Endothelial cell (in vitro differentiated cells): ENCODE measurements at places on chromosomes 5 and 9.

- H3K4me3 ChIP-seq, result no peak overlapping the region
- no peaks in the 10 kb centered on the region for H3K4me1 ChIP-seq
- H3K27me3 ChIP-seq, result peaks cover 2% of the 10 kb centered on the region
- peak overlapping the region; percentile 3 for H3K27ac ChIP-seq
These were observed 28.4 kb downstream of the SLC12A2 start for GRCh38 chr5:128111818-128112448.

GRCh38 chr9:121199921-121200320 lies 1.7 kb downstream of the RAB14 start:
- H3K27me3 ChIP-seq, result peaks cover 8% of the 10 kb centered on the region
- H3K27ac ChIP-seq, result no peak overlapping the region
- H3K36me3 ChIP-seq, result peaks cover 10% of the 10 kb centered on the region
- no peak for DNase-seq
- peaks cover 39% of the 10 kb centered on the region for H3K4me1 ChIP-seq

DNA sequence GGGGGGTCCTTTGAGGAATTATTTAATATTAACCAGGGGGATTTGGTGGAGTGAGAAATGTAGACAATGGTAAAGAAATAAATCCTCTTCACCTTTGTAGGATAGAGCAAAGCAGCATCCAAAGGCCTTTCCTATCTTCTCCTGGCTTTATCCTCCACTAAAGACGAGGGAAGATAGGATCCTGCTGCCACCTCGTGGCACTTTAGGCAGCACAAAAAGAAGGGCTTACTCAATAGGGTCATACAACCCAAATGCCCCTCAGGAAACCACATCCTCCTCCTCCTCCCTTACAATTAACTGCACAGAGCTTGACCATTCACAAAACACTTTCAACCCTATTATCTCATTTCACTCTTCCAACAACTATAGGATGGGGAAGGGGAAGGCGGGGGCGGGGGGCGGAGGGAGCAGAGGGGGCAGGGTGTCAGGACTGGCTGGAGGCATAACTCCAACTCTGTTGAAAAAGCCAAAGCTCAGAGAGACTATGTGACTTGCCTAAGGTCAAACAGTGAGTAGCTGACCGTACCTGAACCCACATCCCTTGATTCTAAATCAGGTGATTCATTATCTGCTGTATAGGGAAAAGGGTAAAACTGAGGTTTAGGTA lies 45.4 kb upstream of the MYOT start:
- peaks cover 7% of the 10 kb centered on the region for H3K4me1 ChIP-seq
- no peak overlapping the region for H3K27ac ChIP-seq
- H3K36me3 ChIP-seq, result no peaks in the 10 kb centered on the region

- H3K27me3 ChIP-seq, result no peaks in the 10 kb centered on the region
- H3K4me3 ChIP-seq, result no peak overlapping the region
- H3K4me1 ChIP-seq, result peaks cover 10% of the 10 kb centered on the region
- DNase-seq, result no peak
These were observed 1729.2 kb upstream of the WWC1 start for GRCh38 chr5:166562246-166562645.

DNA sequence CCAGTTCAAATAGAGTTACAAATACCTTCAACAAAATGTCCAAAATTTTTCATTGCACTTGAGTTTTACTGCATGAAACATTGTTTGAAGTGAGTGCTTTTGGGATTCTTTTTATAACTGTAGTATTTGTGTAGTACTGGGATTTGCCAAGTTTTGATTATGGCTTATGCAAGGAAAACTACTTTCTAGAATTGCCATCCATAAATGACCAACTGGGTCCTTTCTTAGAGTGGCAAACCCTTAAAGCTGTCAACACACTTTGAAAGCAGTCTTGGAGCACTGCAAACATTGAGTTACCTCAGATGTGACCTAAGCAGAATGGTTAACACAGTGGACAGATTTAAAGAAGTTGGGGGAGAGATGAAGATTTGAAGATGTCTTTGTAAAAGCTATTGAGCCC lies 379.6 kb upstream of the ZNF608 start:
- peaks cover 1% of the 10 kb centered on the region for H3K27me3 ChIP-seq
- H3K36me3 ChIP-seq, result no peaks in the 10 kb centered on the region
- no peak overlapping the region for H3K27ac ChIP-seq
- no peak overlapping the region for H3K4me3 ChIP-seq
- no peak for DNase-seq

- no peak overlapping the region for H3K27ac ChIP-seq
- peak overlapping the region; percentile 31 for H3K4me3 ChIP-seq
- no peak for DNase-seq
- H3K36me3 ChIP-seq, result peaks cover 50% of the 10 kb centered on the region
These were observed 5.2 kb downstream of the HNRNPAB start for GRCh38 chr5:178209334-178210072.

DNA sequence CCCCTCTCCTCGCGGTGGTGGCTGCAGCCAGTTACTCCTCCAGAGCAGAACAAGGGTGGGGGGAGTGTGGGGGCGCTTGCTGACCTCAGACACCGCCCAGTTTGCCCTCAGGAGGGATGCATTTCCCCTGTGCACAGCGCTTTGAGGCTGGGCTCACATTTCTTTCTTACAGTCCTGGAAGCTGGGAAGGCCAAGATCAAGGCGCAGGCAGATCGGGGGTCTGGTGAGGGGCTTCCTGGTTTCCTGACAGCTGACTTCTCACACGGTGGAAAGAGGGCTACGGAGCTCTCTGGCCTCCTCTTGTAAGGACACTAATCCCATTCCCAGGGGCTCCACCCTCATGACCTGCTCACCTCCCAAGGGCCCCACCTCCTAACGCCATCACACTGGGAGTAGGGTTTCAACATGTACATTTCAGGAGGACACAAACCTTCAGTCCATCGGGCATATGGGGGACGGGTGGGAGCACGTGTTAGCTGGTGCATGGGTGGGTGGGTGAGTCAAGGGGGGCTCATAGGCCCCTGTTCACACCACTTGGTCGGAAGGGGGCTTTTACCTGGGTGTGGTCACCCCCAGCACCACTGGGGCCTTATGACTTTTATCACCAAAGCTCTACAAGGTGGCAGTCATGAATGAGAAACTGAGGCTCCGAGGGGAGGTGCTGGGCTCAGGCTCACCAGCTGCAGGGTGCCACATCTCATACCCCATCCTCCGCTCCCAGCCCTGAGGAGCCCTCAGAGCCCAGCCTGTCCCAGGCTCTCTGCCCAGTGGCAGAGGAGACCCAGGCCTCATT lies 7.7 kb upstream of the SCGB3A1 start:
- H3K27ac ChIP-seq, result no peak overlapping the region
- H3K36me3 ChIP-seq, result peaks cover 7% of the 10 kb centered on the region
- DNase-seq, result no peak
- peaks cover 13% of the 10 kb centered on the region for H3K27me3 ChIP-seq

DNA sequence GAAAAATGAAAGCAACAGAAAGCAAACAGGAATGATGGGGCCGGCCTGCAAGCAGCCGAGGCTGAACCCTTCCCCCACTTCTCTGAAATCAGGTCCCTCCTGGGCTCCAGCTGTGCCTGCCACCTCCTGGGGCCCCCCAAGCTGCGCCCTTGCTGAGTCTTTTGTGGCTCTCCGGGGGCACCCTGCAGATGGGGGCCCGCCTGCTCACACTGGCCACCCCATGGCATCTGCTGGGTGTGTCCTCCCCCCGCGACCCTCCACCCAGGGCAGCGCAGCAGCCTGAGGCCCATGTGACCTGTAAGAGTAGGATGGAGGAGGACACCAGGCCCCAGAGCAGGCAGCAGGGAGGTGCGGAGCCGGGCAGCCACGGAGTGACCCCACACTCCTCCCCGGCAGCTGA lies 5.7 kb downstream of the GPSM1 start:
- no peak for DNase-seq
- no peak overlapping the region for H3K27ac ChIP-seq
- H3K27me3 ChIP-seq, result peaks cover 4% of the 10 kb centered on the region
- no peak overlapping the region for H3K4me3 ChIP-seq

- H3K36me3 ChIP-seq, result no peaks in the 10 kb centered on the region
- DNase-seq, result peak; percentile 19
- H3K4me3 ChIP-seq, result no peak overlapping the region
- H3K4me1 ChIP-seq, result peaks cover 6% of the 10 kb centered on the region
- peaks cover 2% of the 10 kb centered on the region for H3K27me3 ChIP-seq
These were observed 17.9 kb upstream of the NRARP start for GRCh38 chr9:137319739-137320551.

GRCh38 chr5:11045411-11045810 lies 284.4 kb upstream of the DAP start:
- peaks cover 4% of the 10 kb centered on the region for H3K4me1 ChIP-seq
- H3K27ac ChIP-seq, result no peak overlapping the region
- no peaks in the 10 kb centered on the region for H3K27me3 ChIP-seq
- no peak for DNase-seq
- no peak overlapping the region for H3K4me3 ChIP-seq

GRCh38 chr9:79490657-79491248 lies 81.0 kb upstream of the TLE4 start:
- DNase-seq, result no peak
- no peak overlapping the region for H3K4me3 ChIP-seq
- H3K4me1 ChIP-seq, result peaks cover 10% of the 10 kb centered on the region
- no peaks in the 10 kb centered on the region for H3K27me3 ChIP-seq

- H3K27ac ChIP-seq, result no peak overlapping the region
- peaks cover 1% of the 10 kb centered on the region for H3K4me1 ChIP-seq
- no peak for DNase-seq
These were observed 243.1 kb downstream of the DENND1A start for GRCh38 chr9:123686829-123687192.

GRCh38 chr5:73152411-73153388 lies 20.3 kb upstream of the TMEM174 start:
- H3K27ac ChIP-seq, result no peak overlapping the region
- H3K4me3 ChIP-seq, result no peak overlapping the region
- H3K36me3 ChIP-seq, result no peaks in the 10 kb centered on the region
- H3K27me3 ChIP-seq, result no peaks in the 10 kb centered on the region

DNA sequence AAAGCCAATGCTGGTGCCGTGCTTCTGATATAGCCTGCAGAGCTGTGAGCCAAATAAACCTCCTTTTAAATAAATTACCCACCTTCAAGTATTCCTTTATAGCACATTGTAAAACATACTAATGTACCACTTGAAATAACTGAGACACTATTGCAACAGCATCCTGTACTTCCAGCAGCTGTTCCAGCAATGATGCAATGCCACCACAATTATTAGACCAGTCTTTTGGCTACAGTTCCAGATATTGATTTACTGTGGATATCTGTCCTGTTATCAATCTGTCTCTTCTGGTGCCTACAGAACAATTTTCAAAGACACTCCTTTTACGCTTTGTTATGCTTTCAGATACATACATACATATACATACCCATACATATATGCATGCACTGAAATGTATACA lies 567.9 kb downstream of the TAF11L14 start:
- no peak for DNase-seq
- peaks cover 1% of the 10 kb centered on the region for H3K36me3 ChIP-seq
- H3K4me3 ChIP-seq, result no peak overlapping the region
- H3K4me1 ChIP-seq, result no peaks in the 10 kb centered on the region
- no peak overlapping the region for H3K27ac ChIP-seq
